ENCODE measurements at places on chromosomes 12 and 14. TPM values are rescaled to one million over a fixed set of nuclear protein-coding genes. Genes with fewer than 3 reads are reported as not detected.

OTOGL gene
- 0.38 TPM for polyA plus RNA-seq

PZP gene
- 0.68 TPM for polyA plus RNA-seq

DNA sequence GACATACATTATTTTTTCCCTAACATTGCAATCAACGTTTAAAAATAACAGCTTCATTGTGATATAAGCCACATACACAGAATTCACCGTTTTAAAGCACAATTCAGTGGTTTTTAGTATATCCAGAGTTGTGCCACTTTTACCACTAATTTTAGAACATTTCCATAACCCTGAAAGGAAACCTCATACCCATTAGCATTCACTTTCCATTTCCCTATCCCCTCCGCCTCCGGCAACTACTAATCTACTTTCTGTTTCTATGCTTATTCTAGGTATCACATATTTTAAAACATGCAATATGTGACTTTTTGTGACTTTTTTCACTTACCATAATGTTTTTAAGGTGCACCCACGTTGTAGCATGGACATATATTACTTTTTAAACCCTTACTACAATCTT is 55.6 kb upstream of the ISM2 start:
- DNase-seq: no peak

GRCh38 chr14:97538749-97539410 is 741.7 kb downstream of the VRK1 start:
- DNase-seq: no peak

- DNase-seq: no peak
These were observed 5.6 kb downstream of the ARMH4 start for GRCh38 chr14:58146399-58146798.

DNA sequence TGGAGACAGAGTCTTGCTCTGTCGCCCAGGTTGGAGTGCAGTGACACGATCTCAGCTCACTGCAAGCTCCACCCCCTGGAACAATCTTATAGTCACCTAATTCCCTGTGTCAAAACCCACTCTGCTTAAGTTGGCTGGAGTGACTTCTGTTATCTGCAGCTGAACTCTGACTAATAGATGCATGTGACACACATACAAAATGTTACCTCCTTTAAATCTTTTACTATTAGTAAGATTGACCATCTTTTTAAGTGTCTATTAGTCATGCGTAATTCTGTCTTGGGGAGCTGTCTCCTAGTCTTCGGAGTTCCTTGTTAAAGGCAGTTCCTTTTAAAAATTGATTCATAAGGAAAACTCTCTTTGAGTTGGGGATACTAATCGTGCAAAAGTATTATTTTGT is 7.4 kb downstream of the IFI27L1 start:
- no peak for DNase-seq

DNA sequence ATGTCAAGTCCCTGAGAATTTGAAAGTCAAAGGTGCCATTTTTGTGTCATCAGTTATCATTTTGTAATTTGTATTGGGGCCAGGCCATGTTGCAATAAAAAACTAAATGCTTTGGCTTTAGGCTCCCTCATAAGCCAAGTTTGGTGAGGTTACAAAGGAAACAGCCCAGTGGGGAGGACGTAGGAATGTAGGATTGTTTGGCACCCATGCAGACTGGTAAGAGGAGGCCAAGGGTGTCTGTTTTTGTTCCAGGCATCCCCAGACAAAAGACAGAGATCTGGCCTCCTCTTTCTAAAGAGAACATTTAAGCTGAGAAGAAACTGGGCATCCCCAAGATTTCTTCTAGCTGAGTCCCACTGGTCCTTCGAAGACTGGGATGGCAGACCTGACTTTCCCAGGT is 111.7 kb downstream of the SUDS3 start:
- no peak for DNase-seq

DNA sequence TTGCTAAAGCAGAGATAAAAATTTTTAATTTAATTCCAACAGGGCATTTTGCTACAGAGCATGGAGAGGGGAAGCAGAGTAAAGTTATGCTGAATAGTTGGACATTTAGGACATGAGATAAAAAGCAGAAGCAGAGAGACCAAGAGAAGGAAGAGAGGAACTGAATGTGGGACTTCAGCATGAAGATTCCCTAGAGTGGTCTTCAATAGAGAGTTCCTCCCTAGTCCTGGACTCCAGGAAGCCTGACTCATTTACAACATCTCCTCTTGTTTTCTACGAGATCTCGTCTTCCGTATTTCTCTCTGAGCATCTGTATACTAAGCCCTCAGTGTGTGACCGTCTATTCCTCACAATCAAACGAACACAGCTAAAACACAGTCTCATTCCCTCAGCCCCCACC is 35.2 kb upstream of the IFT81 start:
- no peak for DNase-seq

DNA sequence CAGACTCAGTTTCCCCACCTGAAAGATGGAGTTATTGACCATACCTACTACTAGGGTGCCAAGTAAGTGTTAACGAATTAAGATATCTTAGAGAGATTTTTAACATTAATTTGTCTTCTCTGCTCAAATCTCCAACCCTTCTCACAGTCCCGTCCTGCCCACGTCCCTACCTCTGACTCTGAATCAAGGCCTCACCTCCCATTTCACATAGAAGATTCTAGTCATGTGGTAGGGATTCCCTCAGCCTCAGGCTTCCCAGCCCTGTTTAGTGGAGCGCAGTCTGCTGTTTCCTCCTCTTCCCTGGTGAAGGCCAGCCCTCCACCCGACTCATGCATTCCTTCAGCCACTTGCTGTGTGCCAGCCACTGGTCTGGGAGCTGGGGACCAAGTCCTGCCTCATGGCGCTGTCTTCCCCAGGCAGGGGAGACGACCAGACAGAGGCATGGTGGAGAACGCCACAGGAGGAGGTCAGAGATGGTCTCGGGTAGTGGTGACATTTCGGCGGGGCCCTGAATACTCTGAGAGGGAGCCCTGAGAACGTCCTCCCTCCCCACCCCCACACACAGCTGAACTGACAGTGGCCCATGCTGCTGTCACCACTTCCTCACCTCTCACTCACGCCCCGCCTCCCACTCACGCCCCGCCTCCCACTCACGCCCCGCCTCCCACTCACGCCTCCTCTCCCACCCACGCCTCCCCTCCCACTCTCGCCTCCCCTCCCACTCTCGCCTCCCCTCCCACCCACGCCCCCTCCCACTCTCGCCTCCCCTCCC is 38.8 kb downstream of the TMEM63C start:
- DNase-seq: no peak

- no peak for DNase-seq
These were observed 28.2 kb downstream of the PALS1 start for GRCh38 chr14:67269298-67270060.

DNA sequence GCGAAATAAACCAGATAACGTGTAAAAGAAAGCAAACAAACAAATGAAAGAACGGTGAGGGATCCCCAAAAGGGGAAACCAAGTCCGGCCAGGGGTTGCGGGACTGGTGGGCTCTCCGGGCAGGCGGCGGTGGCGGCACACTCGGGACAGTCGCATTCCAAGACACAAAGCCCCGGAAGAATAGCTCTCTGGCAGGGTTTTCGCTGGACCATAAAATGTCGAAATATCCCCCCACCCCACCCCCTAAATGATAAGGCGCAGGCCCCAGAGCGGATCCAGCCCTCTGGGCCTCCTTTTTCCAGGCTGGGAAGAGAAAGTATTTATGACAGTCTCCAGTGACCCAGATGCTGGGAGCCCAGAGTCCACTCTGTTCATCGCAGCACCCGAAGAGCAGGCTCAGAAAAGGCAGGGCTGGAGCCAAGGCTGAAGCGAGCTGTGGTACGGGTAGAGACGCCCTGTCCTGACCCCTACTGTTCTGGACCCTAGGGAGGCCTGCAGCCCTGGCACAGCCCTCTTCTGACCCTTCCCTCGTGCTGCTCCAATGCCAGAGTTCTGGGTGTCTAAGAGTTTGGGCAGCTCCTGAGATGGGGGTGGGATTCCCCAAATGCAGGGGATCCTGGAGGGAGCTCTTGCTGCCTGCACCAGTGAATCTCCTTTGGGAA is 2.1 kb upstream of the HOXC8 start:
- no peak for DNase-seq

GRCh38 chr14:32009221-32009975 is 67.7 kb upstream of the ARHGAP5 start:
- DNase-seq: no peak

GRCh38 chr14:97281741-97282140 is 484.6 kb downstream of the VRK1 start:
- DNase-seq: no peak

DNA sequence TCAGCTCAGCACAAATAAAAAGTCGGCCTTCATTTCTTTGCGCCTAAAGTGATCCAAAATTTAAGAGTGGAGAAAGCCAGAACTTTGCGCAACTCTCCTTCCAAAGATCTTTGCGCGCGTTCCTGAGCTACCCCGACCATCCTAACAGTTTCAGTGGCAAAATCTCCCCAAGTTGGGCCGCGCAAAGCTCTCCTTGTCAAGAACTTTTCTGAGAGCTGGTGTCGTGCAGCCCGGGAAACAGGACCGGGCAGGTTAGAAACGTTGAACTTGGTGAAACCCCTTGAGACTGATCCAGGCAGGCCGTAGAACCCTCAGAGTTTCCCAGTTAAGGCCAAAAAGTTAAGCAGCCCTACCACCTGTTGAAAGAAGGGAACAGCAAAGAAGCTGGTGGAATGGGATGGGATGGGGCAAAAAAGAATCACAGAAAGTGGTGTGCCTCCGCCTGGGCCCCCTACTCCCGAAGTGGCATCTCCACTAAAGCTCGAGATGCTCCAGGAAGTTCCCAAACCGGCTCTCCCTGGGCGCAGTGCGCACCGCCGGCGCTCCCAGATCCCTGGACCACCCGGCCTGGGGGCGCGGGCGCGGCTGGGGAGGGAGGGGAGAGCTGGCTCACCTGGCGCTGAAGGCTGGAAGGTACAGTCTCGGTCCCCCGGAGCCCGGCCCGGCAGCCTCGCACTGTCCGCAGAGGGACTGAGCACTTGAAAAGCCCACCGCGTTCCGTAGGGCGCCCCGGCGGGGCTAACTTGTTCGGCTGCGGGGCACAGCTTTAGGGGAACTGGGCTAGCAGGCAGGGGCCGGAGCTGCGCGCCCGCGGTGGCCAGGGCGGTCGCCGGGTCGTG is 768 bp downstream of the DBX2 start:
- no peak for DNase-seq

DNA sequence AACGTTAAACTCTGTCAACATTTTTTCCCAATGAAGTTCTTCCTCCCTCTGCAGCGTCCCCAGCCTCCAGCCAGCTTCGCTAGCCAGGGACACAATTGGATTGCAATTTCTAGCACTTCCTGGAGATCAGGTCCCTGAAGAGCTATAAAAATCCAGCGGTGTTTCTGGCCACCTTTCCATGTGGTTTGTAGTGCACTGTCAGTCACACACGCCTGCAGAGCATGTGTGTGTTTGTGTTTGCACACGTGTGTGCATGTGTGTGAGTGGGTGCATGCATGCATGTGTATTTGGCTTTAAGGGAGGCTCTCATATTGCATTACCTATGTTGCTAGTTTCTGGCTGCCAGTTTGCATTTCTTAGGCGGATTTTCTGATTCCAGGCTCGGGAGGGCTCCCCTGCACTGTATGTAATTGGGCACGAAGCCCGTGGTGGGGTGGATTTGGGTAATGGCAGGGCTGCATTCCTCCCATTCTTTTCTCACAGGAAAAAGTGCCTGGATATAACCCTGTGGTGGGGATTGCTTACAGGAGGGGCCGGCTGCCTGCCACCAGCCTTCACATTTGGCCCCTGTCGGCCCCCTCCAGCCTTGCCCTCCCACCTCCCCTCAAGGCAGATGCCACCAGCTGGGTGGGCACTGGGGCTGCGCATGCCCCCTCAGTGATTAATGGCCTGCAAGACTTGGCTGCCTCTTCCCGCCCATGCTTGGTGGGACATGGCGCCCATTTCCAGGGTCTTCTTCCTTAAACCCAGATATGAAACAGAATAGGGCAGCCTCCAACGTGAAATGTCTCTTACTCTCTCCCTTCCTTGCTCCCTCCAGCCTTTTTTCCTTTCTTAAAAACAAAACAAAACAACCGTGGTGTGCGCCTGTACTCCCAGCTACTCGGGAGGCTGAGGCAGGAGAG is 74.0 kb downstream of the TSPAN9 start:
- DNase-seq: peak; percentile 57

DNA sequence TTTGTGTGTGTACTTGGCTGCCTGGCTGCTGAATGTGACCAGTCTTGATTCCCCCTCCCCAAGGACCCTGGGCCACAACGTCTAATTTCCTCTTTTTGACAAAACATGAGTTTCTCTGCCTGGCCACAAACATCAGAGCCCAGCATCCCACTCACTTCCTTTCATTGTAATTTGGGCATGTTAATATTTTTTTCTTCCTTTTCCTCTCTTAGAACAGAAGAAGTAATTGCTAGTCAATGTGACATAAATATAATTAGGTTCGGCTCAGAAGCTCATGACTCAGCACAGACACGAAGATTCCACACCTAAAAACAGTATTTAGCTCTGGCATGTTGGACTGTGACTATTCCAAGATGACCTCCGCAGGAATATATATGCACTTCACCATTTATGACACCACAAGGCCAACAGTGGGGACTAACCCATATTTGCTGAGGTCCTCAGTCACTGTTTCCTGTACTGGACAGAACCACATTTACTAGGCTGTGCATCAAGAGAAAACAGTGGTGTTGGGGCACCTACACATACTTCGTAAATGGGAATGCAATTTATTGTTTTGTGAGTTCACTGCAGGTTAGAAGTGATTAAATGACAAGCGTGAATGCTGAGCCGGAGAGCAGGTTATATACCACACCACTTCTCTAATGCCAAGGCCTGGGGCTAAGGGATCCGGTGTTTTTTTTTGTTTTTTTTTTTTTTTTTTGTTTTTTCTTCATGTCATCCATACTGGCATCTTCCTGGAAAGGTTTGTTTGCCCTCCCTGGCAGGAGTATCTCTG is 4.2 kb downstream of the GSG1 start:
- no peak for DNase-seq

GRCh38 chr12:92465786-92466295 is 236.9 kb upstream of the PLEKHG7 start:
- no peak for DNase-seq

DNA sequence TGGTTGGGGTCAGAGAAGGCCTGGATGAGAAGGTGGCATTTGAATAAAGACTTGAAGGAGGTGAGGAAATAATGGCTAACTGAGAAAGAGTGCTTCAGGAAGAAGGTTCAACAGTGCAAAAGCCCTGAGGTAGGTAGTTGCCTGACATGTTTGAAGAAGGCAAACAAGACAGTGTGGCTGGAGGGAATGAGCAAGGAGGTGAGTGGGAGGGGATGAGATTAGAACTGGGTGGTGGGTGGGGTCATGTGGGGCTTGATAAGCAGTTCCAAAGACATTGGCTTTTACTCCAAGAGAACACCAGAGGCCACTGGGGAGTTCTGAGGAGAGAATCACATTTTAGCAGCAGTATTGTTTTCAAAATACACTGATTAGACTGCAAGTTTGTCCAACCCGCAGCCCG is 50.5 kb downstream of the HSPB8 start:
- DNase-seq: no peak

All from forelimb muscle (tissue), 1 donor.